Muscle of back (tissue), 13 donors: ENCODE measurements at places on chromosomes 13 and 19.

- no peak for DNase-seq
These were observed 2532.4 kb upstream of the PCDH20 start for GRCh38 chr13:63948045-63948444.

DNA sequence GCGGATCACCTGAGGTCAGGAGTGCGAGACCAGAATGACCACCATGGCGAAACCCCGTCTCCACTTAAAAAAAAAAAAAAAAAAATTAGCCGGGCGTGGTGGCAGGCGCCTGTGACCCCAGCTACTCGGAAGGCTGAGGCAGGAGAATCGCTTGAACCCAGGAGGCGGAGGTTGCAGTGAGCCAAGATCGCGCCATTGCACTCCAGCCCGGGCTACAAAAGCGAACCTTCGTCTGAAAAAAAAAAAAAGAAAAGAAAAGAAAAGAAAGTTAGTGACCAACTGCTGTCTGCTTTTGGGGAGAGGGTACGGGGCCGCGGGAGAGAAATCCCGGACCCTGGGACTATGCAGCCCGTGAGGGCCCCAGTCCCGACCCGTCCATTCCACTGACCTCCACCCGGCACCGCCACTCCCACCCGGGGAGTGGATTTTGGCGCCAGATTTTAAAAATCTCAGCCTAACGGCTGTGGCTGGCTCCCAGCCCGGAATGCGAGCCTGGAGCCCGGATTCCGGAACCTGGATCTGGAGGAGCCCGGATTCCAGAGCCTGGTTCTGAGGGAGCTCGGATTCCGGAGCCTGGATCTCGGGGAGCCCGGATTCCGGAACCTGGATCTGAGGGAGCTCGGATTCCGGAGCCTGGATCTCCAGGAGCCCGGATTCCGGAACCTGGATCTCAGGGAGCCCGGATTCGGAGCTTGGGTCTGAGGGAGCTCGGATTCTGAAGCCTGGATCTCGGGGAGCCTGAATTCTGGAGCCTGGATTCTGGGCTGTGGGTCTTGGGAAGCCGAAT, 6.1 kb upstream of the LMNB2 start:
- DNase-seq: peak; percentile 97

- no peak for DNase-seq
These were observed 204 bp upstream of the PDX1 start for GRCh38 chr13:27919659-27919933.

- no peak for DNase-seq
These were observed 70.4 kb downstream of the ARHGAP35 start for GRCh38 chr19:46931202-46931601.

- DNase-seq: no peak
These were observed 7.0 kb upstream of the CSNK1G2 start for GRCh38 chr19:1933942-1934341.

DNA sequence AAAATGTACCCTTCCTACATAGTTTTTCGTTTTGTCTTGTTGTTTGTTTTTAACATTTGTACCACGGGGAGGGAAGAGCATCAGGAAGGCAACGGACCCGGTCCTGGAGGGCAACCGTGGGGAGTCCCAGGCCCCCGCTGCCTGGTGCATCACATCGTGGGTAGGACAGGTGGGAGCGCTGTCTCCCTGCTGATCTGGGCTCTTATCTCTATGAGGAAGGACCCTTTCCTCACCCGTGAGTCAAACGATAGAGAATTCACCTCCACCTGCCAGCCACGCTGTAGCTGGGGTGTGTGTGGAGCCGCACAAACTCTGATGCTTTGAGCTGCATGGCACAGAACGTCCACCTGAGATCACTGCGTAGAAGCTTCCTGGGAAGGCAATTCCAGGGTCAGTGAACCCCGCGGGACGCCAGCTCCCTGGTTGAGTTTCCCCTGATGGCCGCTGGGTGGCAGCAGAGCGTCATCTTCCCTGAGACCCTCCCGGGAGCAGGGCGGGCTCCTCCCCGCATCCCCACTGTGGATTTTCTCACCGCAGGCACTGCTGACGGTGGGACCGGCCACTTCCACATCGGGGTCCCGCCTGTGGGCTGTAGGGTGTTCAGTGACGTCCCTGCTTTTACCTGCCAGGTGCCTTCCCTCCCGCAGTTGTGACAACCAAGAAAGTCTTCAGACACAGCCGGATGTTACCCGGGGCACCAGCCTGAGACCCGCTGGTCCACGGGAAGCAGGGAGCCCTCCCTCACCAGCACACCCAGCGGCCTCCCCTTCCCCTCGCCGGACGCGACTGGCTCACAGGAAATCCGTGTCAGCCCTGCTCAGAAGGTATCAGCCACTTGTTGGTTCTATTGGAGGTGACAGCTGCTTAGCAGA, 54.7 kb downstream of the ZNF787 start:
- DNase-seq: peak; percentile 69

GRCh38 chr13:62137629-62138405, 722.2 kb upstream of the PCDH20 start:
- no peak for DNase-seq

GRCh38 chr19:10138879-10139795, 19.4 kb upstream of the EIF3G start:
- no peak for DNase-seq

- DNase-seq: no peak
These were observed 559 bp downstream of the POLR2E start for GRCh38 chr19:1094655-1094977.

- no peak for DNase-seq
These were observed 72.6 kb upstream of the ARGLU1 start for GRCh38 chr13:106640515-106640914.

- no peak for DNase-seq
These were observed 7.3 kb downstream of the PPP6R1 start for GRCh38 chr19:55251341-55252081.

- DNase-seq: no peak
These were observed 33.9 kb upstream of the CEACAM21 start for GRCh38 chr19:41541990-41542584.

DNA sequence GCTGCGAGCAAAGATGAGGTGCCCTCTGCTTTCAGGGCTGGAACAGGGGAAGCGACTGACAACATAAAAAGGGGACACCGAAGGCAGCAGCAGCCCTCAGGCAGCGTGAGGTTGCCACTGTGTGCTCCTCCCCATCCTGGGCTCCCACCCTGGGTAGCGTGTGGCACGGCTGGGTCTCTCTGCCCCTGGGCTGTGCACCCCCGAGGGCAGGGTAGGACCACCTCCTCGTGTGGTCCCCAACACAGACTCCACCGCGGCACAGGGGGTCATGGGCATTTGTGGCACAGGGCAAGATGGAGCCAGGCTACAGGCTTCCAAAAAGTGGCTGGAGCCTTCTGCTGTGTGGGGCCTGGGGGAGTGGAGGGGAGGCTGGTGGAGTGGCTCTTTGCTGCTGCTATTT, 6.5 kb upstream of the RSPH6A start:
- DNase-seq: no peak

- peak; percentile 72 for DNase-seq
These were observed 2301.2 kb downstream of the PCDH9 start for GRCh38 chr13:64928696-64929499.

- DNase-seq: no peak
These were observed 64.0 kb downstream of the MIPEP start for GRCh38 chr13:23825179-23825578.

- DNase-seq: no peak
These were observed 10.0 kb downstream of the PMIS2 start for GRCh38 chr19:35595928-35596327.

GRCh38 chr19:55622242-55622969, 2.0 kb downstream of the ZNF784 start:
- no peak for DNase-seq

DNA sequence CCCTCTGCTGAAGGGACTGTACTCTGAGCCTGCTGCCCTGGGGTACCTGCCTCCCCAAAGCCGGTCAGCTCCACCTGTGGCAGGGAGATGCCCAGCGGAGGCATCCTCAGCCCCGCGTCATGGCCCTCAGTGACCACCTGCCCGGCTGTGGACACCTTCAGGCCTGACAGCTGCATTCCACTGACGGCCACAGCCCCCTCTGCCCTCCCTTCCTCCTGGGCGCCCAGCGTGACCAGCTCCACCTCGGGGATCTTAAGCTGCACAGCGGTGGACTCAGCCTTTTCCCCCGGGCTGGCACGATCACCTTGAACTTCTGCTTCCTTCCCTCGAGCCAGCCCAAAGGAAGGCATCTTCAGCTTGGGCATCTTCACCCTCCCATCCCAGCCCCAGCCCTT, 4.8 kb upstream of the HIPK4 start:
- DNase-seq: no peak

DNA sequence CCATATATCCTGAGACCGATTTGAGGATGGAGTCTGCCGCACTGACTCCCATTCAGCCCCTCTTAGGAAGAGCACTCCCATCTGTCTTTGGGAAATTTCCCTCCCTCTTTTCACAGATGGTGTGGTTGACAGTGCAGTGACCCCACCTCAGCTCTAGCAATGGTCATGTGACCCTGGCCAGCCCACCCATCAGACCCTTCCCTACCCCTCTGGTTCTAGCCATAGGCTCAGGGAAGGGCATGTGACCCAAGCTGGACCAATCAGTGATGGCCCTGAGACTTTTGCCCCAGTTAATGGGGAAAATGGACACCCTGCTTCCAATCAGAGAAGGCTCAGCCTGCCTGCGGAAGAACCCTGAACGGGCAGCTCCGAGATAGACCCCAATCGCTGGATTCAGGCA, 26.3 kb downstream of the IL12RB1 start:
- no peak for DNase-seq

GRCh38 chr19:45179072-45179891, 698 bp downstream of the BLOC1S3 start:
- DNase-seq: peak; percentile 64

DNA sequence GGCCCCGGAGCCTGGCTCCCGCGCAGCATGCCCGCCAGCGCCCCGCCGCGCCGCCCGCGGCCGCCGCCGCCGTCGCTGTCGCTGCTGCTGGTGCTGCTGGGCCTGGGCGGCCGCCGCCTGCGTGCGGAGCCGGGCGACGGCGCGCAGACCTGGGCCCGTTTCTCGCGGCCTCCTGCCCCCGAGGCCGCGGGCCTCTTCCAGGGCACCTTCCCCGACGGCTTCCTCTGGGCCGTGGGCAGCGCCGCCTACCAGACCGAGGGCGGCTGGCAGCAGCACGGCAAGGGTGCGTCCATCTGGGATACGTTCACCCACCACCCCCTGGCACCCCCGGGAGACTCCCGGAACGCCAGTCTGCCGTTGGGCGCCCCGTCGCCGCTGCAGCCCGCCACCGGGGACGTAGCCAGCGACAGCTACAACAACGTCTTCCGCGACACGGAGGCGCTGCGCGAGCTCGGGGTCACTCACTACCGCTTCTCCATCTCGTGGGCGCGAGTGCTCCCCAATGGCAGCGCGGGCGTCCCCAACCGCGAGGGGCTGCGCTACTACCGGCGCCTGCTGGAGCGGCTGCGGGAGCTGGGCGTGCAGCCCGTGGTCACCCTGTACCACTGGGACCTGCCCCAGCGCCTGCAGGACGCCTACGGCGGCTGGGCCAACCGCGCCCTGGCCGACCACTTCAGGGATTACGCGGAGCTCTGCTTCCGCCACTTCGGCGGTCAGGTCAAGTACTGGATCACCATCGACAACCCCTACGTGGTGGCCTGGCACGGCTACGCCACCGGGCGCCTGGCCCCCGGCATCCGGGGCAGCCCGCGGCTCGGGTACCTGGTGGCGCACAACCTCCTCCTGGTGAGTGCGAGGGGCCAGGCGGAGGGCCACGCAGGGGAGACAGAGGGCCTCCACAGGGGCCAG, at the start of gene KL:
Gene KL, plus strand, starts transcription at position 10 of the 909 bp plus-strand sequence. Its CDS starts 18 bp downstream, at position 28.
- peak; percentile 49 for DNase-seq

DNA sequence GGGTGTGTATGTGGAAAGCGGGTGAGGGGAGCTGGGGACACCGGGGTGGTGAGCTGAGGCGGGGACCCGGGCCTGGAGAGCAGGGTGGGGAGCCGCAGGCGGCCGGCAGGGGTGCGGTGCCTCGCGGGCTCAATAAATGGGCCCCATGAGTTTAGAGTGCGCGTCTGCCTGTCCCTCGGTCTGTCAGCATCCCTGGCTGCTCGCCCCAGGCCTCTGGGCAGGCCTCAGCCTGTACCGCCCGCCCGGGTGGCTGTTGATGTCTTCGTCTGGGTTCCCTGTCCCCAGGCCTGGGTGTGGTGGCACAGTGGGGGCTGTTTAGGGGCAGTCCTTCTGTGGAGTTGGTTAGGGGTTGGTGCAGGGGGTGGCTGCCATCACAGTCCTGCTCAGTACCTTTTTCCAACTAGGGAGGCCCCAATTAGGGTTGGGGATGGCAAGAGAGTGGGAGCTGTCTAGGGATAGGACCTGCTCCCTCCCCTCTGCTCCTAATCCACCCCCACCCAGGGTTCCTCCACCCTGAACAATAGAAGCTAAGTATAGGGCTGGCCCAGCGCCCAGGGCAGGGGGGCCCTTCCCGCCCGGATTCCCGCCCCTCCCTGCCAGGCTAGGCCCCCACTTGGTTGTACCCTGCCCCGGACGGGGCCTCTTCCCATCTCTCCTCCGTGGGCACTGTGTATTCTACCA, 12.2 kb downstream of the CIC start:
- no peak for DNase-seq

DNA sequence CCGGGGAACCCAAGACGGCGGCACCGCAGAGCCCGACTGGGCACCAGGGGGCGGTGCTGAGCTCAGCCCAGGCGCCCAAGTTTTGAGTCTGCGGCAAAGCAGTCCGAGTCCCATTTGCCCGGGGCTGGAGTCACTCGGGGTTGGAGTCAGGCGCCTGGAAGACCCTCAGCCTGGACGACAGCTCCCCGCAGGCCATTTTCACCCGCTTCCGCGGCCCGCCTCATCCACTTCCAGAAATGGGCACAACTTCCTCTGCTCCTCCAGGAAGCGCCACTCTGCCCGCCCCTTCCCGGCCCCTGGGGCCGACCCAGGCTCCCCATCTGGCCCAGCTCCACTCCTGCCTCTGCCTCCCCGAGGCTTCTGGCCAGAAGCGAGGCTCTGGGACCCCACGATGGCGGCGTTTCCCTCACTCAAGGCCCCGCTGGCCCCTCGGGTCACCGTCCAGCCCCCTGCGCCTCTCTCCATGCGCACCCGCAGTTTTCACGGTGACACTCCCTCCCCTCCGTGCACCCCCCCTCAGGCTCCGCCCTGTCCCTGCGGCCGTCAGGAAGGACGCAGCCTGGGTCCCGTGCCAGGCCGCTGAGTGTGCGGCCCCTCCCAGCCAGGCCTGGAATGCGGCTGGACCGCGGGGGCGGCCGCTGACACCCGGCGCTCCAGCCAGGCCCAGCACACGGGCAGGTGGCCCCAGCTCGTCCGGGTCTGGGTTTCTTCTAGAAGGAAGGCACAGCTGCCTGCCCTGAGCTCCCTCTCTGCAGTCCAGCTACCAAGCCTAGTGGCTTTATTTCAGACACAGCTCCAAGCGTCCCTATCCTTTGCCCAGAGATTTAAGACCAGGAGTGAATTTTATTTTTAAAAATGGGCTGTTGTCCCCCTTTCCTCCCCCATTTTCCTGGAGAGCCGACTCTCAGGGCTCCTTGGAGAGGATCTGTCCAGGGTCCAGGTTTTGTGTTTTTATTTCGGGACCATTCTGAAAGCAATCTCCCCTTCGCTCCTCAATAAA, 4.7 kb downstream of the SERTAD1 start:
- peak; percentile 92 for DNase-seq

GRCh38 chr13:93356469-93356868, 129.9 kb downstream of the GPC6 start:
- DNase-seq: no peak

GRCh38 chr13:48508011-48508410, 24.9 kb downstream of the RCBTB2 start:
- DNase-seq: no peak

DNA sequence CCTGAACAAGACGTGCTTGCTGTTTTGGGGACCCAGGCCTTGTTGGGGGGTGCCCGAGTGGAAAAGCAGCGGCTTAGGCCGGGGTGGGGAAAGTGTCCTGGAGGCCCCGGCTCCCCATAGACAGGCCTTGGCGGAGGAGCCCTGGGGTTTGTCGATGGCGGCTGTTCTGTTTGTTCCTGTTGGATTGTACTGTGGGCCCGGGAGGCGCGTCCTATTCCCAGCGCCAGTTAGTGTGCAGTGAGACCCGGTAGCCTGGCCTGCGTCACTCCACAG, 11.1 kb downstream of the NCLN start:
- no peak for DNase-seq
